Camera-type eye (tissue), 1 donor: ENCODE measurements at places on chromosomes 2 and 18. TPM values are rescaled to one million over a fixed set of nuclear protein-coding genes. Genes with fewer than 3 reads are reported as not detected.

ANKRD30BL gene
- 7.3 TPM for total RNA-seq

KIF1A gene
- 133 TPM for total RNA-seq

TMEFF2 gene
- total RNA-seq, result 12.6 TPM

RIT2 gene
- 0.38 TPM for total RNA-seq

DCDC2C gene
- total RNA-seq, result 1.6 TPM

DLGAP1 gene
- 25.9 TPM for total RNA-seq

LYG2 gene
- total RNA-seq, result not detected

COL5A2 gene
- total RNA-seq, result 322 TPM

ZC3H15 gene
- 78.8 TPM for total RNA-seq

CYP27A1 gene
- total RNA-seq, result 30.0 TPM

GPAT2 gene
- 1.3 TPM for total RNA-seq

C1QL2 gene
- total RNA-seq, result 4.1 TPM

RGPD6 gene
- total RNA-seq, result 111 TPM

RTP5 gene
- total RNA-seq, result not detected

RAD51AP2 gene
- total RNA-seq, result 0.27 TPM

SEPTIN10 gene
- 83.8 TPM for total RNA-seq

CYP1B1 gene
- 116 TPM for total RNA-seq

PPP1R1C gene
- total RNA-seq, result 9.6 TPM

CNTNAP5 gene
- 16.3 TPM for total RNA-seq

REV1 gene
- total RNA-seq, result 108 TPM

TFPI gene
- total RNA-seq, result 41.9 TPM

ACSL3 gene
- 139 TPM for total RNA-seq

HOXD1 gene
- total RNA-seq, result 0.27 TPM

FAM124B gene
- total RNA-seq, result 8.2 TPM

TMEM247 gene
- not detected for total RNA-seq

WDR7 gene
- total RNA-seq, result 80.0 TPM

RBFA gene
- total RNA-seq, result 40.2 TPM

IL1A gene
- not detected for total RNA-seq

REG3G gene
- total RNA-seq, result not detected

SLC4A5 gene
- total RNA-seq, result 36.3 TPM
